ENCODE measurements at places on chromosomes 16 and 17.

GRCh38 chr16:2724816-2725348 is 4.9 kb upstream of the PRSS27 start:
- no peak for DNase-seq

- no peak for DNase-seq
These were observed 169.8 kb downstream of the MRTFB start for GRCh38 chr16:14240964-14241363.

- no peak for DNase-seq
These were observed 102.6 kb upstream of the HS3ST3A1 start for GRCh38 chr17:13704333-13704732.

DNA sequence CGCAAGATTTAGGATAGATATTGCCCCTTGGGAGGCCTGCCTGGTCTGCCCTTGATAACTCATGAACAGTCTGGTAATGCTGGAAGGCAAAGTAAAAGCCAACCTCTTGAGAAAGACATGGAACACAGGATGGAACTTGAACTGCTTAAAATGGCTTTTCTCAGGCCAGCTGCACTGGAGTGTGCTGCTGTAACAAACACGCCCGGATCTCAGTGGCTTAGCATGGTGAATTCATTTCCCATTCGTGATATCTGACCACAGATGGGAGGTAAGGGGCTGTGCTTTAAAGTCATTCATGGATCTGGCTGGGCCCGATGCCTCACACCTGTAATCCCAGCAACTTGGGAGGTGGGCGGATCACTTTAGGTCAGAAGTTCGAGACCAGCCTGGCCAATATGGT is 113.2 kb downstream of the WWOX start:
- no peak for DNase-seq

DNA sequence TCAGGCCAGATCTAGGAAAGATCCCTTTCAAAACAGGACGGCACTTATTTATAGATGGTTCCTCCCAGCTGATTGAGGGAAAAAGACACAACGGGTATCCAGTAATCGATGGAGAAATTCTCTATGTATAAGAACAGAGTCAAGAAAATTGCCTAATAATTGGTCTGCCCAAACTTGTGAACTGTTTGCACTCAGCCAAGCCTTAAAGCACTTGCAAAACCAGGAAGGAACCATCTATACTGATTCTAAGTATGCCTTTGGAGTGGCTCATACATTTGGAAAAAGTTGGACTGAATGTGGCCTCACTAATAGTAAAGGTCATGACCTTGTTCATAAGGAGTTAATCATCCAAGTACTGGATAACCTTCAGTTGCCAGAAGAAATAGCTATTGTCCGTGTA is 5.9 kb downstream of the HPR start:
- no peak for DNase-seq

- no peak for DNase-seq
These were observed 23.3 kb upstream of the TAC4 start for GRCh38 chr17:49871211-49871610.

GRCh38 chr17:4049546-4049945 is 85.3 kb upstream of the ATP2A3 start:
- no peak for DNase-seq

GRCh38 chr16:56048425-56049105 is 142.7 kb upstream of the GNAO1 start:
- DNase-seq, result no peak

DNA sequence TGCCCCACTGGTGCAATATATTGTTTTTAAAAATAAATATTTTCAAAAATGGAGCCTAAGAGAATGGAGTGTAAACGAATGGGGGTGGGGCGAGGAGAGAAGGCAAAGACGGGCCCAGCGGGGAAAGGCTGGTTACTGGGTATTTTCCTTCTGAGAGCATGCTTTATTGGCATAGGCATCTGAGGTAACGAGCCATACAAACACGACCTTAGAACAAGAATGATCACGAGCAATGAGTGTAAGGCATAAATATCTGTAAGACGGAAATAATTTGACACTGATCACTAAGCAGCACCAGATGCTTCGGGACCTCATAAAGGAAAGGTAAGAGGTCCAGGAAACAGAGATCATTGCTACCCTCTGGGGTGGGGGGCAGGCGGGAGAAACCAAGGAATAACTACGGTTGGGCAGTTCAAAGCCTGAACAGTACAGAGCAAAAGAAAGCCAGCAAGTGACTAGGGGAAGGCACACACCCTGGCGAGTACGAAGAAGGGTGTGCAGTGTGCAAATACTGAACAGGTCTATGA is 959 bp downstream of the SSH2 start:
- peak; percentile 42 for DNase-seq

DNA sequence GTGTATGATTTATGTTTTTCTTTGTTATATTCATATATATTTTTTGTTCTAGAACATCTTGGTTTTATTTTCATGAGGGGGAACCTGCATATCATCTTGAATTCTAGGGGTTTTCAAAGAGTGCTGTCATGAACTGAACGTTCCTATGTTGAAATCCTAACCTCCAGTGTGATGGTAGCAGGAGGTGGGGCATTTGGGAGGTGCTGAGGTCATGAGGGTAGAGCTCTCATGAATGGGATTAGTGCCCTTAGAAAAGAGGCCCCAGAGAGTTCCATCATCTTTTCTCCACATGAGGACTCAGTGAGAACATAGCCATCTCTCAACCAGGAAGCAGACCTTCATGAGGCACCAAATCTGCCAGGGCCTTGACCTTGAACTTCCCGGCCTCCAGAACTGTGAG is 34.6 kb upstream of the CCDC182 start:
- no peak for DNase-seq

DNA sequence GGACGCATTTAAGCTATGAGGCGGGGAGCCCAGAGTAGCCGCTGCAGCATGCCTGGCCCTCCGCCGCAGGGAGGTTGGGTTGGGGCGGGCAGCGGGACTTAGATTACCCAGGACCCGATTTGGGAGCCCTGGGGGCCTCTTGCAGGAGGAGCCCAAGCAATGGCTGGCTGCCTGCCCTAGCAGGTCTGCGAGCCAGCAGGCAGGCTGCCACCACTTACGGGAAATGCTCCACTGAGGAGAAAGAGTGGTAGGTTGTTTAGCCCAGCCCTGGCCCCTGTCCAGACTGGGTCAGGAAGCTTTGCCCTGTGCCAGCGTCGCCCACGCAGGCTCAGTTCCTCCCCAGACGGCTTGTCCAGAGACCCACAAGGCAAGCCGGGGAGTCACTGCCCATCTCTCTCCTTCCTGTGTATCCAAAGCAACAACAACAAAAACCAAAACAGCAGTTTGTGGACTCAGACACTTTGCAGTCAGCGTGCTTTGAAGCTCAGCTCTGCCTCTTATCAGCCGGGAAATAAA is 10.3 kb upstream of the TVP23A start:
- peak; percentile 95 for DNase-seq

DNA sequence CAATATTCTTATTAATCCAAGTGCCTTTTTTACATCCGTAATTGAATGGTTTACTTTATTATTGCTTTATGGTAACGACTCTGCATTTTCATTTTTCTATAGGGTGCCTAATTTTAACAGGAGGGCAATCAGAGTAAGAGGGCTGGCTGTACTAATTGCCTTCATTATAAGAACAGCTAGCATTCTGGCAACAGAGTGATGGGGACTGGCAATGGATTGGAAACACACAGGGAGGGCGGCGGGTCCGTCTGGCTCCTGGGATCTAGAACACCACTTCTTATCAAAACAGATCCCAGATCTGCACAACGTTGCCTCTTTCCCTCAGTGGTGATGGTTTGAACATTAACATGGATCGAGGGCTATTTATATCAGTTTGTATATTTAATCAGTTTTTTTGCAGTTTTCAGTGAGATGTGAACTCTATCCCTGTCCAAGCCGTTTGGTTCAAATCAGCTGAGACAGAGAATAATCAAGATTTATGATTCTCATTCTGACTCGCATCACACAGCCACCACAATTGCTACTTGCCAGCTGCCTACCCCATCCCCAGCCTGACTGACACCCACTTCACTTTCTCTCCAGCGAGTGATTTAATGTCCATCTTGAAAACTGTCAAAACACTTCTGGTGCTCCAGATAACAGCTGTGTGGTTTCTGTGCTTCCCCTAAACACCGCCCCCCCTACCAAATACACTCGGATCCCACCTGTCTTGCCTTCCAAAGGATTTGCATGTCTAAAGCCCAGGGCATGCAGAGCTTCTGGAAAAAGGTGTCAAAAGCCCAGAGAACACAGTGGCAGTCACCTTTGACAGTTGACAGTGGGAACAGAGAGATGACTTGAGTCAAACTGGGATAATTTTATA is 327.9 kb downstream of the HS3ST4 start:
- peak; percentile 5 for DNase-seq

DNA sequence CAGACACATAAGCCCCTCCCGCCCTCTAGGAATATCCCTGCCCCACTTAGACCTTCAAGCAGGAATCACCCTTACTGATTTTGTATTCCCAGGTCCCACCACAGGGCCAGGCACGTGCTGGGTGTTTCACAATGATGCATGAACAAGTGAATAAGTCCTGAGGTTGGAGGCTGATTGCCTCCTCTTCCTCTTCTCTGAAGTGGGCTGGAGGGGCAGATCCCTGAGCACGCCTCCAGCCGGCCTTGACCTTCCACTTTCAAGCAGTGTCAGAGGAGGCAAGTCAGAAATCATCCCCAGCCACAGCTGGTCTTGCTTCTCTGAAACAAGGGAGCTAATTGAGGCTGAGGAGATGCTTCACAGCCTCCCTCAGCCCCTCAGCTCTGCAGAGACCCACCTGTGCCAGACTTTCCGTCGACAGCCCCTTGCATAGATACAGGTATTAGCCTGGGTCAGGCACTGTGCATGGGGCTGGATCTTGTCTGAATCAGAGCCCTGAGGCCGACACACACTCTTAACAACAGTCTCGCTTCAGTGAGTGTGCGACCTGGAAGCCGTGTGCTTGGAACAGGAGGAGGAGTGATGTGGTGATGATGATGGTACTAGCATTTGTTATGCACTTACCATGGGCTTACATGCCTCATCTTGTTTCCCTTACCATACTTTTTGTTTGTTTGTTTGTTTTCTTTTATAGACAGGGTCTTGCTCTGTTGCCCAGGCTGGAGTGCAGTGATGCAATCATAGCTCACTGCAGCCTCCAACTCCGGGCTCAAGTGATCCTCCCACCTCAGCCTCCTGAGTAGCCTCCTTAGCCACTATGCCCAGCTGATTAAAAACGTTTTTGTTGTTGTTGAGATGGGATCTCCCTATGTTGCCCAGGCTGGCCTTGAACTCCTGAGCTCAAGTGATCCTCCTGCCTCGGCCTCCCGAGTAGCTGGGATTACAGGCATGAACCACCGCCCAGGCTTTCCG is 15.0 kb downstream of the MRM1 start:
- no peak for DNase-seq

DNA sequence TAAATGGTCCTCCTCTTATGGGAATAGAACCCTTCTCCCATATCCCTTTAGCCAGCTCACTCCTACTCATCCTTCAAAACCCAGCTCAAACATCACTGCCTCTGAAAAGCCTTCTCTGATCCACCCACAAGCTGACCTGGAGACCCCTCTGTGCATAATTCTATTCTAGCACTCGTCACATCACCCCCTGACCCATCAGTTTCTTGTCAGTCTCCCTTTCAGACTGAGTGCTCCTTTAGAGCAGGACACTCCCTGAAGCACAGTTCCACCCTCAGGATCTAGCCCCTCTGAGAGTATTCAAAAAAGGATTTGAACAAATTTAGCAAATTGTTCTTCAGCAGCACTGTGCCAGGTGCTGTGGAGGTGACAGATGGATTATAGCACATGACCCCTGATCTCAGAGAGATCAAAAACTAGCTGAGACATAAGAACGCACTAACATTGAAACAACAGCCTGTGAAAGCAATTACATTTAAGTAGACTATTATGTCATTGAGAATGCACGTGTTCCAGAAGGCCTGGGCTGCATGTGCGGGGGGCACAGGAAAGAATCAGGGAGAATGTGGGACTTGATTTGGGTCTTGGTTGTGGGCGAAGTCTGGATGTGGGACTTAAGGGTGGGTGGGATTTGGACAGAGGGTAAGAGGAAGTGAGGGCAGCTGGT is 43.5 kb downstream of the MRPS23 start:
- DNase-seq, result no peak

- no peak for DNase-seq
These were observed 49.4 kb upstream of the GSG1L start for GRCh38 chr16:28112908-28113307.

DNA sequence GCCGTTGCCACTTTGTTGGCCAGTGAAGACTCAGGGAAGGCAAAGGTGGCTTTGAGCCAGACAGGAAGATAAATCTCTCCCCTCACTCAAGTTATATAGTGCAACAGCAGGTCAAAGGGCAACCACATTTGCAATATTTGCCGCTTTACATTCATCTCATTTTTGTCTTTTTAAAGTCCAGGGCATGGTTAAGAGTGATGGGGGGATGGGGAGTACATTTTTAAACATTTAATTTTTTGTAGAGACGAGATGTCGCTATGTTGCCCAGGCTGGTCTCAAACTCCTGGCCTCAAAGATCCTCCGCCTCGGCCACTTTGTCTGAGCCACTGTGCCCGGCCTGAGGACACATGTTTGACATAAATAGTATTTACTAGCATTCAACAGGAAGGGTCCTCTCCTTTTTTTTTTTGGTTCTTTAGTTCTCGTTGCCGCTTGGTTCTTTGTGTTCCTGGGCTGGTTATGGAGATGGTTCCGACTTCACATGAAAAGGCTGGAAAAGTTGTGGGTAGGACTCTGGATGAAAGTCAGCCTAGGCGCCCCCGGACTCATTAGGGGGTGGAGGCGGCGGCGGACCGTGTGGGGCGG is 95.7 kb downstream of the RAB11FIP4 start:
- no peak for DNase-seq

- DNase-seq, result no peak
These were observed 16.3 kb upstream of the MYO15B start for GRCh38 chr17:75571197-75571884.

- DNase-seq, result no peak
These were observed 32.2 kb downstream of the TRIM37 start for GRCh38 chr17:59074494-59074893.

DNA sequence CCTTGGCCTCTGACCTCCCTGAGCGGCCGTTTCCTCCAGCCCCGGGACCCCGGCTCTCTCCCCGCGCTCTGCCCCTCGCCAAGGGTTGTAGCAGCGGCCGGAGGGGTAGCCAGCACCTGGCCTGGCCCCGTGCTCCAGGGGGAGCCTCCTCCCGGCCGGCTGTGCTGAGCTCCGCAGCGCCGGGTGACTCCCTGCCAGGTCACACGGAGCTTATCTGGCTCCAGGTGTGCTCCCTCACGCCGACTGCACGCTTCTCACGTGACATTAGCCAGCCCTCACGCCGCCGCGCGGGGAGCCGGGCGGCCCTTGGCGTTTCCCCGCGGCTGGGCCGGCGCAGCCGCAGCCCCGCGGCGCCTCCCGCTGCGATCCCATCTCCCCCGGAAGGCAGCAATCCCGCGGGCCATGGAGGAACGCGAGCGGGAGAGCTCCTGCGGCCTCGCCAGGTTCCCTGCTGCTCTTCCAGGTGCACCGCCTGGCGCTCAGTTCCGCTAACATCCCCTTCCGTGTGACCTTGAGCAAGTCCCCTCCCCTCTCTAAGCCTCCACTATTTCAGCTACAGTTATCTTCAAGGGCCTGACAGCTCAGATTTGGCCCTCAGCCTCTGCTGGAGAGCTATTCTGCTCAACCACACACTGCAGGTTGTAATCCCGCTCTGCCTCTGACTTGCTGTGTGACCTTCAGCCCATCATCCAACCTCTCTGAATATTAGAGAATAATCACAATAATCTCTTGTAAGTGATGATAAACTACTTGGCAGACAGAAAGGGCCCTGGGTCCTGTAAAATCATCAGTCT is 3.4 kb downstream of the MYO18A start:
- no peak for DNase-seq

- DNase-seq, result no peak
These were observed 10.6 kb downstream of the STX4 start for GRCh38 chr16:31043898-31044481.

GRCh38 chr17:44865931-44866330 is 18.2 kb downstream of the HIGD1B start:
- DNase-seq, result no peak

GRCh38 chr16:67803894-67804293 is 2.5 kb downstream of the RANBP10 start:
- DNase-seq, result no peak

All from cerebellum (tissue), 4 donors.